ENCODE measurements at places on chromosomes 12 and 14.

DNA sequence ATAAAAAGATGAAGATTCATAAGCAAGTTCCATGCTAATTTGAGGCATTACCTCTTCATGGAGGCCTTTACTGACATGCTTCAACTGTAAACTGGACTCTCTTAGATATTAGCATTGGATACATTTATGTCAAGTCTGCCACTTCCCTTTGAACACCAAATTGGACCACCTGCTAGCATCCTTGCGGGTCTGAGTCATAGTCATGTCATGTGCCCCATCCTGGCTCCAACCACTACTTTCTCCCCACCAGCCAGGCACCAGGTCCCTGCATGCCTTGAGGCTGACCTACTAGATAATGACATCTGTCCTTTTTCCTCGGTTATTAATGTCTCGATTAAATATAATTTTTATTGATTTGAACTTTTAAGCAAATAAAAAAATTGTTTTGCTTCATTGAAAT lies 32.9 kb upstream of the EEA1 start:
- no peak for DNase-seq

GRCh38 chr12:70664465-70664881 lies 27.2 kb upstream of the PTPRB start:
- DNase-seq, result no peak

DNA sequence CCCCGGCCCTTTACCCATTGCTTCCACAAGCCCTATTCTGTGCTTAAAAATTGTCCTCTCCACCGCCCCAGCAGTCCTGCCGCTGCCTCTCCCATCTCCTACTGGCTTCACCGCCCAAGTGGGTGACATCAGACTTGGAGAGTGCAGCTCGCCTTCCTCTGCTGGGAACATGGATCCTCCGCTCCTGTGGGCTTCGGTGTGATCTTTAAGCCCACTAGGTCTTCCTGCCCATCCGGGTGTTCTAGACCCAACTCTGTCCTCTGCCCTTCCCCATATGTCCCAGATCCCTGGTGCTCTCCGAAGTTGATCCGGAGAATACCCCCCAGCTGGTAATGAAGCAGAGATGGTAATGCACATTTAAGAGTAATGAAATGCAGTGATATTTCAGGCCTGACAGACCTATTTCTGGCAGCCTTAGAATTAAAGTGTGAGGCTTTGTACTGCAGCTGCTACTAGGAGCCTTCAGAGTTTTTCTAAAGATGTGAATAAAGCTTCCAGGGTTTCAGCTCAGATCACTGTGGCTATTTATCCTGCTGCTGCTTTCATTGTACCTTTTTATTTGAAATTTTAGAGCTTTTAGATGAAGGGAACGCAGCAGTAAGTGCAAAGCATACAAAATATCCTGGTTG lies 22.9 kb upstream of the CTDSP2 start:
- no peak for DNase-seq

DNA sequence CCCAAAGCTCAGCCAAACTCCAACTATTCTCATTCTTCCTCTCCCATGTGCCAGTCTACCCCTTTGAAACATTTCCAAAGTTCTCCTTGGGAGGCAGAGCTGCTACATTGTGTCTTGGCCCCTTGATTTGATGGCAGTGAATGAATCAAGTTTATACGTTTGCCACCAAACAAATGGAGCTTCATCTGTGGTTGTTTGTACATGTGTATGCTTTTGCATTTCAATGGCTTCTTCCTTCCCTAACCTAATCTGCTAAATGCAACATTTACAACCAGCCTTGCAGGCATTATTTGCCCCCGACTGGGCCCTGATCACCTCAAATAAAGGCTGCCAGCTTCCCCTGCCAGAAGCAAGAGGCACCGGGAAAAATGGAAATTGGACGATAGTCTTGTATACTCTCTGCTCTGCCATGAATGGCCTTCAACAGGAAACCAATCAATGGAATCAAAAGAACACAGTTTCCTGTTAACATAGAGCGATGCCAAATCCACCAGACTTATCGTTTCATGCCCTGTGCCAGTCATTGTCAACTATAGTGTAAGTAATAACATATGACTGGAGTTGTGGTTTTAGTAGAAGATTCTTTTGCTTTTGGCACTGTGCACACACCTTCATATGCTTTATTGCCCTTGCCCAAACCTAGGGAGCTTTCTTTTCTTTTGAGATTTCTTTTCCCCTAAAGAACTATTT lies 97.8 kb downstream of the TMEM30B start:
- DNase-seq, result no peak

- DNase-seq, result no peak
Measured at GRCh38 chr14:99344051-99344758, 72.2 kb upstream of the BCL11B start.

- DNase-seq, result no peak
Measured at GRCh38 chr14:20782280-20782890, 1.3 kb downstream of the RNASE6 start.

DNA sequence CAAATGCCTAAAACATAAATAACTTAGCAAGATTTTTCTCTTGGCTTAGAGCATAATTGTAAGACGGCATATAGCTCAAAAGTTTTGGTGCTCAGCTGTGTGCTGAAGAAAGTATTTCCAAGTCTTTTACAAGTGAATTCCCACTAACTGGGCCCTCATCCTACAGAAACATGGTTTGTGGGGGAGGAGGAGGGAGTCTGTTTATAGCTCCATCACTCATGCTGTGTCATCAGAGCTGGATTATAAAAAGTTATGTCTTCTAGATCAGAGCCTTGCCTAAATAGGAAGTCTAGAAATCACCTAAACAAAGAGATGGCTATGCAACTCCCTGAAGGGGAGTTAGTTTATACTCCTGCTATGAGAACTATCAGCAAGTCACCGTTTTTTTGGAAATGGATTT lies 65.9 kb upstream of the OTOGL start:
- DNase-seq, result no peak

- DNase-seq, result peak; percentile 17
Measured at GRCh38 chr12:10366875-10367274, 23.0 kb downstream of the KLRK1 start.

- no peak for DNase-seq
Measured at GRCh38 chr12:80325167-80325959, 118.7 kb upstream of the PTPRQ start.

GRCh38 chr14:64149921-64150320 lies 144.2 kb downstream of the ESR2 start:
- DNase-seq, result no peak

DNA sequence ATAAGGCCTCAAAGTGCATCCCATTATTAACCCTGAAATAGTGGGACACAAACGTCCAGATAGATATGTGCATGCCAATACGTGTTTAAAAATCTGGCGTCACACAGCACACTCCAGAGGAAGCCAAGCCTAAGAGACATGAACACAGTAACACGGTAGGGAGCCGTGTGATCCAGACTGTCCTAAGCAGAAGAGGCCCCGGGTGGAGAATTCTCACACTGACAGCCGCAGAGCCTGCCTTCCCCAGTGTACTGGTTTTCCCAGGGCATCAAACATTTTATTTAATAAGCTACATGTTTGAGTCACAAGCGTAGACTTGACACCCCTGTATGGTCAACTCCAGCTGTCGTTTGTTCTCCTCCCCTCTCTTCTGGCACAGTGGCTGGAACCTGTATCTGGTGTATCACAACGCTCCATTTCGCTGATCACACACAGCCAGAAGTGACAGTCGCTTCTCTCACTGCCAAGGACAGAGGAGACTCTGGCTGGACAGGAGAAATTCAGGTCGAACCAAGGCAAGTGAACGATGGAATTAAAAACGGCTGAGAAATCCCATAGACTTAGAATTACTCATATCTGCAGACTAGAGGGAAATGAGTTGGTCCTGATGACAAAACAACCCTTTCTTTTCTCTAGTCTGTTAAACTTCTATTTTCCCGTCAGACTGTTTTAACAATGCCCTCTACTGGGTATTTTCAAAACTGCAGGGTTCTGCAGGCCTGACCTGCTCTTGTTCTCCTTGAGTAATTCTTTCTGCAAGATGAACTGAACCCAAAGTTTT lies 359.9 kb downstream of the RGS6 start:
- DNase-seq, result no peak

DNA sequence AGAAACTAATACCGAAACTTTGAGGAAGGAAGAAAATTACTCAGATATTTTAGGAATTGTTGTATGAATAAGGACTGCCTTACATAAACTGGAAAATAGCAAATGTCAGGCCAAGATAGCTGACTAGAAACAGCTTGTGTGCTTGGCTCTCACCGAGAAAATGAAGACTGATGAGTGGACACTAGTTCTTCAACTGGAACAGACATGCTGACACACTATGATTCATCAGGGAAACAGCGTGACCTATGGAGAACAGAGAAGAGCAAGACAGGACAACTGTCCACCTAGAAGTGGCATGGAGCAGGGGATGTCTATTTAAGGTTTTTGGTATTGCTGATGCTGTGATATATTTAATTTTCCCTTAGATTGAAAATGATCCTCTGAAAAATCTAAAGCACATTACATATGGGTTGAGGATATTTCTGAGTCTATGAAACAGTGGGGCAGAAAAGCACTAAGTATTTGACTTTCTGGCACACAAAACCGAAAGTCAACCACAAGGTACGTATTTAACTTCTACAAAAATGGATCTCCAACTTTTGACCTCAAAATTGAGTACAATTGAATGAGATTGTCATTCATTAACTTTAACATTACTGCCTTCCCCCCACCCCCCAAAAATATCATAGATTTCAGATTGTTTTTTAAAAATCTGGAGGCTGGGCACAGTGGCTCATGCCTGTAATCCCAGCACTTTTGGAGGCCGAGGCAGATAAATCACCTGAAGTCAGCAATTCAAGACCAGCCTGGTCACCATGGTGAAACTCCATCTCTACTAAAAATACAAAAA lies 863.2 kb downstream of the LRFN5 start:
- no peak for DNase-seq

GRCh38 chr12:10737249-10737648 lies 14.1 kb upstream of the YBX3 start:
- no peak for DNase-seq

DNA sequence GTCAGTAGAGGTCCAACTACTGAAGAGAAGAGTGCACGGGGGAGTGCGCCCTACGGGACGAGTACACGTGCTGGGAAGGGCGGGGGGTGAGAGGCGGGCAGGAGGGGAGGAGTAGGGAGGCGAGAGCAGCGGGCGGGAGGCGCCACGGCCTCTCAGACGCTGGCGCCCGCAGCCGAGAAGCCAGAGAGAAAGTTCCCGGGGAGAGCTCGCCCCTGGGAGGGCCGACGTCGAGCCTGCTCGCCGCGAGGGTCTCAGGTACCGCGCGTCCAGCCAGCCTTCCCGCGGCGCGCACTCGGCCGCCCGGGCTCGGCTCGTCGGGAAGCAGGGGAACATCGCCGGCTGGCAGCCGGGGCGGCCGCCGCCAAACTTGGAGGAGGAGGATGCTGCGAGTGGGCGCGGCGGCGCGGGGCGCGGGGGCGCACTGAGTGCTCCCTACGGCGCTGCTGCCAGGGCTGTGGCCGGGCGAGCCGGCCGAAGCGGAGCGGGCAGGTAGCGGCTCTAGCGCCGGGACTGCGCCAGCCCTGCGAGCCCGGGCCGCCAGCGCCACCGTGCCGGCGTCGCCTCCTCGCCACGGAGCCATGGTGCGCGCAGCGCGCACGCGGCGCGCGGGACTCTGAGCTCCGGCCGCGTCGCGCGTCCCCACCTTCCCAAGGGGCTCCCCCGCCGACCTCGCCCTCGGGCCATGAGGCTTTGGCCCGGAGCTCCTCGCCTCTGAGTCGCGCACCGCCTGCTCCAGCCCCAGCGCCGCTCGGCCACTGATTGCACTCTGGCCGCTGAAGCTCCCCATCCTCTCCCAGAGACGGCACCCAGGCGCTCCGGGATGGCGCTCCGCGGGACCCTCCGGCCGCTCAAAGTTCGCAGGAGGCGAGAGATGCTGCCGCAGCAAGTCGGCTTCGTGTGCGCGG lies at the start of gene SLC24A4:
SLC24A4 (plus strand) TSS at position 155 of the 905 bp plus-strand sequence; CDS start at position 821, 666 bp downstream.
- DNase-seq, result no peak

DNA sequence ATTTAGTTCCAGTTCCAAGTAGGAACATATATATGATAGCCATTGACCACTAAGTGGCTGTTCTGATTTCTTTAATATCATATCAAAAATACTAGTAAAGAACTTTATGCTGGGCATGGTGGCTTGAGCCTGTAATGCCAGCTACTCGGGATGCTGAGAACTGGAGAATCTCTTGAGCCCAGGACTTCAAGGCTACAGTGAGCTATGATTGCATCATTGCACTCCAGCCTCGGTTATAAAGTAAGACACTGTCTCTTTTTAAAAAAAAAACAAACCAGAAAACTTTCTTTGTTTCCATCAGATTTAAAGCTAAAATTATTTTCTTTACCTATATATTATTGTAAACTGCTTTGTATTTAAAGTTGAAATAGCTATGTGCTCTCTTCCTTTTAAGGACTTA lies 127.0 kb downstream of the SCAF11 start:
- DNase-seq, result no peak

DNA sequence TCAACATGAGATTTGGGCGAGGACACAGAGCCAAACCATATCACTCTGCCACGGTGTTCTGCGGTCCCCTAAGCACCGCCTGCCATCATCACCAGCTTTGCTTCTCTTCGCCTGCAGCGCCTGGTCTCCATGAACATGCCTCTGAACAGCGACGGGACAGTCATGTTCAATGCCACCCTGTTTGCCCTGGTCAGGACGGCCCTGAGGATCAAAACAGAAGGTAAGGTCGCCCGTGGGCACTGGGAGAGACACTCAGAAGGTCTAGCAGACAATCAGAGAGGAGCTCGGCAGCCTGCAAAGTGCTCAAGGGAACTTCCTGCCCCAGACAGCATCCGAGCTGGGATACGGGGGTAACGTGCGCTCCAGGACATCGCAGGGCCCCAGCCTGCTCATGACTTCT lies 126.0 kb upstream of the FKBP4 start:
- DNase-seq, result no peak

GRCh38 chr12:52945389-52946232 lies 3.3 kb upstream of the KRT18 start:
- no peak for DNase-seq

GRCh38 chr14:65840118-65840751 lies 427.7 kb downstream of the FUT8 start:
- no peak for DNase-seq

DNA sequence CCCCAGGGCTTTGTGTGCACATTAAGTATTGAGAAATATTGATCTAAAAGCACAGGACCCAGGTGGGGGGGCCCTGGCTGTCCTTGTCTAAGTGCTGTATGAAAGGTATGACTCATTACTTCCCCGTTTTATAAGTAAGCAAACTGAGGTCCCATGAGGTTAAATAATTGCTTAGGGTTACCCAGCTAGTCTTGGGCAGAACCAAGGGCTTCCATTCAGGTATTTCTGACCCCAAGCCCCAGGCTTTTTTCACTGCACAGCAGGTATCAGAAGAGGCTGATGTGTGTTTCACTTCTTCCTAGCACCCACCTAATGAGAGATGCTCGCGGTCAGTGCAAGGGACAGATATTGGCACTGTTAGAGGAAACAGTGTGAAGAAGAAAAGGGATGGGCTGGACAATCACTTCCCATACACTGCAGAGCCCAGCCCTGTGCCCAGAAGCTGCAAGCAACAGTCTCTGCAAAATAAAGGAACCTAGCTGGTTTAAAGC lies 4.7 kb upstream of the TC2N start:
- no peak for DNase-seq

DNA sequence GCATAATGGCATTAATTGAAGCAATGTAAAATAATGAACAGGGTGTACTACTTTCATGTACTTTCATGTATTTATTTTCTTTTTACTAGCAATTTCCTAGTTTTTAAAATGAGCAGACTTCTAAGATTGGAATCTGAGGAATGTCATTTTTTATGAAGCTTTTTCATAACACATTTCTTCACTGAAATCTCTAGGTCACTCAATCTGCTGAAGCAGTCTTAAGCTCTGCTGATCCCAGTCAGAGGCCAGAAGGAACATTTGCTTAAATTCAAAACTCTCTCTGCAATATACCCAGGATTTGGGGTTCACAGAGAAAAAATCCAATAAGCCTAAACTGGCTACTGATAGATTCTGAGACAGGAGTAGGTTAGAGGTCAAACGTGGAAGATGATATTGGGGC lies 73.6 kb upstream of the CNTN1 start:
- DNase-seq, result no peak

Data from GF-D8 (cell line).